T-helper 17 cell (primary cell): ENCODE measurements at places on chromosomes 11 and 22. TPM values are rescaled to one million over a fixed set of nuclear protein-coding genes. Genes with fewer than 3 reads are reported as not detected.

- no peak for DNase-seq
Measured at GRCh38 chr11:44629732-44630345, 64.4 kb downstream of the CD82 start.

- no peak for DNase-seq
Measured at GRCh38 chr11:11970556-11970955, 37.9 kb downstream of the DKK3 start.

GRCh38 chr22:23023294-23023693, 47.0 kb upstream of the GNAZ start:
- no peak for DNase-seq

GRCh38 chr11:119533921-119534736, 111.2 kb upstream of the THY1 start:
- DNase-seq = no peak

DNA sequence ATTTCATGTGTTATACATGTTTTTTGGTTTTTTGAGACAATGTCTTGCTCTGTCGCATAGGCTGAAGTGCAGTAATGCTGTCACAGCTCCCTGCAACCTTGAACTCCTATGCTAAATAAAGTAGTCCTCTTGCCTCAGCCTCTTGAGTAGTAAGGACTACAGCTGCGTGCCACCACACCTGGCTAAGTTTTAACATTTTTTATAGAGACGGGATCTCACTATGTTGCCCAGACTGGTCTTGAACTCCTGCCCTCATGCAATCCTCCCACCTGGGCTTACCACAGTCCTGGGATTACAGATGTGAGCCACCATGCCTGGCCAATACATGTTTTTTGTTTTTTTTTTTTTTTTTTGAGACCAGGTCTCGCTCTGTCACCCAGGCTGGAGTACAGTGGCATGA, 33.9 kb downstream of the SWAP70 start:
- no peak for DNase-seq

GRCh38 chr11:123103326-123103980, 41.5 kb upstream of the HSPA8 start:
- DNase-seq = no peak

DNA sequence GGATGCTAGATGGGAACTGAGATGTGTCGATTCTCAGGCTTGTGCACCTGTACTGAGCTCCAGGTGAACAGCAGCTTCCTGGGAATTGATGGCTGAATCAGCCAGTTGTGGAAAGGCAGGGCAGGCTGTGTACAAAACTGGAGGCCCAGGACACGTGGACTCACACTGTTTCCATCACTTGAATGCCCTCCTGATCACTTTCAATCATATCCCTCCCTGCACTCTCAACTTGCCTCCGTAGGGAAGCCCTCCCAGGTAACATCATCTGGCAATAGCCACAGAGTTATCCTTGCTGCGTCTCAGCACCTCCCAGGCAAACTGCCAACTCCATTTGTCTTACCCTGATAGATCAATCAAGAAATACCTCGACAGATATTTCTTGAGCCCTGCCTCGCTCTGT, 10.1 kb downstream of the FAM83F start:
- DNase-seq = no peak

- no peak for DNase-seq
Measured at GRCh38 chr11:115471367-115471766, 32.8 kb downstream of the CADM1 start.

DNA sequence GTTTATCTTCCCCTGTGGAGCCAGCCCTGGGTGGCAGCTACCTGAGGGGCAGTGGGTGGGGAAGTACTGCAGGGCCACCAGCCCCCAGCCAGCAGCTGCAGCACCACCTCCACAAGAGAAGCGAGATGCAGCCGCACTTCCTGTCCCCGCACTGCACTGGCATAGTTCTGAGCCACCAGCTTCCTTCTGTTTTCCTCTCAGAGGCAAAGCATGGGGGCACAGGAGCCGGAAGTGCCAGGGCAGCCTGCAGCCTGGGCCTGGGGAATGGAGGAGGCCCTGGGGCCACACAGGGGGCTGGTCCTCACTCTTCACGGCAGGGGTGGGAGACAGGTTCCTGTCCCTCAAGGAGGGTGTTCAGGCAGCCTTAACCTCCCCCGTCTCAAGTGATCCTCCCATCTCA, 11.9 kb upstream of the SH3BP1 start:
- DNase-seq = no peak

- no peak for DNase-seq
Measured at GRCh38 chr11:93814966-93815633, 31.0 kb downstream of the MED17 start.

GRCh38 chr11:81674211-81674610, 1059.5 kb downstream of the FAM181B start:
- DNase-seq = no peak

DNA sequence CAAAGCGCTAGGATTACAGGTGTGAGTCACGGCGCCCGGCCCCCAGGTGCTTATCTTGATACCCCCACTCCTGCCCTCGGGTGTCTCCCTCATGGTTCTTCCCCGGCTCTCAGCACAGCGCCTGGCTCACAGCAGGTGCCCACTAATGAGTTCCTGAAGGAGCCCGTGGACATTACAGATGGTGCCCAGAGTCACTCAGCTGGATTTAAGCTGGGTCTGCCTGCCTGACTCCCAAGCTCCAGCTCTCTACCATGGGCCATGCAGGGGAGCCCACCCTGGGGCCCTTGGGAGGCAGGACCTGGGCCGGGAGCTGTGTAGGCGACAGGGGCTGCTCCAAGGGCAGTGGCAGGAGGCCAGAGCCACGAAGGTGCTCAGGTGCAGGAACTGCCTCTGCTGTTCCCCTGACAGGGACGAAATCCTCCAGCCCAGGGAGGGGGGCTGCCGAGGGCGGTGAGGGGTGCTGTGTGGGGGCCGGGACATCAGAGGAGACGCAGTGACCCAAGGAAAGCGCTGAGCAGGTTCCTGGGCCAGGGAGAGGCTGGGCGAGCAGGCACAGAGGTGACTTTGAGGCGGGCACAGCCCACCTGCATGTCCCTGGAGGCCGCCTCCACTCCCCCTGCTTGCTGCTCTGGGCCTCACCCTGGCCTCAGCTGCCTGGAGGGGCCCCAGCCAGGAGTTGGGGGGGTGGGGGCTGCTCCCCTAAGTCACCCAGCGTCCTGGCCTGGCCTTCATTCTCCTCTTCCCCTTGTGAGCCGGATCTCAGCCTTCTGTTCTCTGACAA, 14.6 kb upstream of the FLRT1 start:
- no peak for DNase-seq

GRCh38 chr11:10857459-10857708, 469 bp downstream of the ZBED5 start:
- DNase-seq = no peak

DNA sequence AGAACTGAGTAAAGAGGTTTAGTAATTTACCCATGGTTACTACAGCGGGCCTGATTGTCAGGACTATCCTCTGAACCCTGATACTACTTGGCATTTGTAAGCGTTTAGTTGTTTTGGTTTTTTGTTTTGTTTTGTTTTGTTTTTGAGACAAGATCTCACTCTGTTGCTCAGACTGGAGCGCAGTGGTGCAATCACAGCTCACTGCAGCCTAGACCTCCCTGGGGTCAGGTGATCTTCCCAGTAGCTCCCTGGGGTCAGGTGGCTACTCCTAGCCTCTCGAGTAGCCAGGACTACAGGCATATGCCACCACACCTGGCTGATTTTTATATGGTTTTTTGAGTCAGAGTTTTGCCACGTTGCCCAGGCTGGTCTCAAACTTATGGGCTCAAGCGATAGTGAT, 118.6 kb downstream of the WNT11 start:
- no peak for DNase-seq

- DNase-seq = no peak
Measured at GRCh38 chr11:116261606-116262005, 511.2 kb downstream of the BUD13 start.

DNA sequence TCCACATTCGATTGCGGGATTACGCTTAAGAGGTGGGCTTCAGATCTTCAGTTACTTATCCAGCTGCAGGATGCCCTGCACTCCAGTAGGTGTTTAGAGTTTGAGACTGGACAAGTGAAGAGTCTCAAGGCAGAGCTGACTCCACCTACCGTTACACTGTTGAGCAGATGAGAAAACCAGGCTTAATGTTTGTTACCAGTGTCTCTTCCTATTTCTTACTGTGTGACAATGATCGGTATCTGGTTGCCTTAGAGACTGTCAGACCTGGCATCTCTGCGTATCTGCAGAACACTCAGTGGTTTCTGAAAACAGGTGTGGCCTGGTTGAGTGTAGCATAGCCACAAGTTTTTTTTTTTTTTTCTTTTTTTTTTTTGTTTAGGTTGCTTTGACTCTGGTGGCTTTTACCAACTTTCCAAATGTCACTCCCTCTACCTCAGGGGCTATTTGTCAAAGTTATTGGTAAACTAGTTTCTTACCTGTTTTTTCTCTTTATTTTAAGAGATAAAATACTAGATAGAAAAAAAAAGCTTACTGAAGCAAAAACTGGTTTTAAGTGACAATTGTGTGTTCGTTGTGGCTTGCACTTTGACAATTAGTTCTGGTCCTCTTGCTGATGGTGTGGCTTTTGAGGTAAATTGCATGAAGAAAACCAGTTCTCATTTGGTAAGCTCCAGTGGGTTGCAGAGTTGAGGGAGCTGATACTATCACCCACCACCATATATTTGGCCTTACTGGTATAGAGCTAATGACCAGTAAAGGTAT, 284.8 kb downstream of the ETS1 start:
- DNase-seq = peak; percentile 60

DNA sequence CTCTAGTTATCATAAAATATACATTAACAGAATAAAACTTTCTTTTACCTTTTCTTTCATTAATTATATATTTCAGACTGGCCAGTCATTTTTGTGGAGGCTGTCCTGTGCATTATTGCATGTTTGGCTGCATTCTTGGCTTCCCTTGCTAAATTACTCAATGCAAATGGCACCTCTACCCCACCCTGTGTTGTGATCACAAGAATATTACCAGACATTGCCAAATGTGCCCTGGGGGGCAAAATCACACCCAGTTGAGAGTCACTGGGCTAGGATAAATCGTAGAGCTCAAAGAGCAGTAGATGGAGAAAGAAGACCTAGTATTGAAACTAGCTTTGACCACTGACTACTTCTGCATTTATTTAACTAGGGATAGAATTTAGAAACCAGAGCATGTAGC, 1257.8 kb upstream of the TENM4 start:
- no peak for DNase-seq

DNA sequence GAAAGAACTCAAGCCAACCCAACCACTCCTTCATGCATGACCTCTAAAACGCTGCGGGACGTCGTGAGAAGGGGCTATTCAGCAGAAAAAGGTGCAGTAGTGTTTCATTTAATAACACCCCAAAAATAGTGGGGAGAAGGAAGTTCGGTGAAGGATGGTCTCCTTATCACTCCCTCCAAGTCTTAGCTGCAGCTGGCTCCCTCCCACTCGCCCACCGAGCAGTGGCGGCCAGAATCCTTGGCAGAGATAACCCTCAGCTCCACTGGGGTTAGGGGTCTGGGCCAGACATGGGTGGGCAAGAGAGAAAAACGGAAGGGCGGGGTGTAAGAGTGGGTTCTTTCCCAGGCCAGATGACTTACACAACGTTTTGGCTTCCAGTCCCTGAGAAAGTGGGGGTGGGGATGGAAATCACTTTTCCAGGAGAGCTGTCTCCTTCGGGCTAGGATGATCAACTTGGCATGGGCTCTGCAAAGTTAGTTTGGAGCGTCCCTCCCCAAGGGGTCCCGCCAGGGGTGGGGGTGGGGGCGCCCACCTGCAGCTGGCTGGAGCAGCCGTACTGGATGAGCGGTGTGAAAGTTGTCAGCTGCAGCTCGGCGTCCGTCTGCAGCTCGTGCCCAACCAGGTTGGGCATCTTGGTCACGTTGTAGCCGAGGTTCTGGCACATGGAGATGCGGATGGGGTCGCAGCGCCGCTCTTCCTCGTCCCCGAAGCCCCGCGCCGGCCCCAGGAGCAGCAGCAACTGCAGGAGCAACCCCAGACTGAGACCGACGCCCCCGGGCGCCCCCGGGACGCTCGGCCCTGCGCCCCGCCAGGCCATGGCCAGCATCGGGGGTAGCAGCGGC, 705 bp downstream of the FZD4 start:
- no peak for DNase-seq

DNA sequence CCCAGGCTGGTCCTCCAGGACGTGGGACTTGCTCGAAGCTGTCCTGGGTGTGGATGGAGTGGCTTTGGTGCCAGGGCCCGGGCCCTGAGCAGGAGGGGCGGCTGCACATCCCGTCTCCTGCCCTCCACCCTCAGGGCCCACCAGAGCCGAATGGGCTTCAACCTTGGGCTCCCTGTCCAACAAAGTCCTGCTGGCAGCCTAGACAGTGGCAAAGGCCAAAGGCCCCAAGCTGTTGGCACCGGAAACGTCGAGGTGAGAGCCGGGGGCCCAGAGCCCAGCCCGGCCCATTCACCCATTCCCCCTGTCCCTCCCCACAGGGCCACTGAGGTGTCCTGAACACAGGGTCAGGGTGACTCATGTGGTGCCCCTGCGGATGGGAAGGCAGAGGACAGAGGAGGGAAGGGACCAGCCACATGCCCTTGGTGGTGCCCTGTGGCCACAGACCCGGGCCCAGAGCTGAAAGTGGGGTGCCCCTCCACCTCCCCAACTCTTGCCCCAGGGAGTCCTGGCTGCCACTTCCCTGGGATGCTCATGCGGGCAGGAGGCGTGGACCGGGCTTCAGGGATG, 9.1 kb downstream of the TSPAN32 start:
- DNase-seq = no peak

RIMBP3B gene
- not detected for total RNA-seq

MAPK8IP2 gene
- 0.08 TPM for total RNA-seq

CCDC86 gene
- 13.1 TPM for total RNA-seq

PRDX5 gene
- 49.7 TPM for total RNA-seq

FAM83F gene
- 1.6 TPM for total RNA-seq

CD3D gene
- 354 TPM for total RNA-seq
